ENCODE measurements at places on chromosomes 7 and 10.

- DNase-seq = no peak
Observed at GRCh38 chr7:28581351-28581750, 169.0 kb downstream of the CREB5 start.

GRCh38 chr7:135178364-135178763 lies 7.9 kb upstream of the CYREN start:
- no peak for DNase-seq

GRCh38 chr7:371779-372545 lies 82.0 kb downstream of the FOXL3 start:
- DNase-seq = no peak

GRCh38 chr10:98655492-98655891 lies 208.8 kb upstream of the HPS1 start:
- DNase-seq = no peak

- DNase-seq = no peak
Observed at GRCh38 chr7:142668495-142668894, 80.8 kb upstream of the PRSS1 start.

DNA sequence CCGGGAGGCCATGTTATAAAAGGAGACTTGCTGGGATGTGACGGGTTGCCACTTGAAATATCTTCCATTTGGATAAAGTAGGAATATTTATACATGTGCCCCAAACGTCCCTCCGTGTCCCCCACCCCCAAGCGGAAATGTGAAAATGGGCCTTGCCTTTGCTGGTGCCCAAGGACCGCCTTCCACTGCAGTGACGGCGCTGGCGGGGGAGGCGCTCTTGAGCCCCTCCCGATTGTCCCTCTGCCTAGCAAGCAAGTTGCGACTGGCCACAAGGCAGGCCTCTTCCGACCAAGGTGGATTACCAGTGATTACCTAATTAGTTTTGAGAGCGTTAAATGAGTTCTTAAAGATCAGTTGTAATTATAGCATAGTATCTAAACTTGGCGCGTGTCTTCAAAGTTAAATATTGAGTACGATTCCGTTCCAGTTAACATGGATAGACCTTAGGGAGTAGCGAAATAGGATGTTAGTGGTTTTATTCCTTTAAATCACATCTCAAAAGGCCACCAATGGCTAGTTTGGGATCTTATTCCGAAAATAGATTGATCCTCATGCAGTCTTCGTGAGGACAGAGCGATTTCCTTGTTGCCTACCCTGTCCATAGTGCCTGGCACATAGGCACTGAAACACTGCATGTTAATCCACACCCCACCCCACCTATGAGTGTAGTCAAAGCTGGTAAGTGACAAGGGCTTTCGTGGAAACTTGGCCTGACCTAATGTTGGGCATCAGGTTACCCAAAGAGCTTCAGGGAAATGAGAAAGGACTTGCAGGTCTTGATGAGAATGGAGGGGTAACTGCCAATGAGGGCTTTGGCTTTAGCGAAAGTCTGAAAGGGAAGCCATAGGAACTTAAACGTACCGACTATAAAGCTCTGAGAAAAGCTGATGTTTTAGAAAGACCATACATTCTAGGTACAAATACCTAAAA lies 1.1 kb downstream of the PPIA start:
- peak; percentile 91 for DNase-seq
